ENCODE measurements at places on chromosomes 4 and X.

DNA sequence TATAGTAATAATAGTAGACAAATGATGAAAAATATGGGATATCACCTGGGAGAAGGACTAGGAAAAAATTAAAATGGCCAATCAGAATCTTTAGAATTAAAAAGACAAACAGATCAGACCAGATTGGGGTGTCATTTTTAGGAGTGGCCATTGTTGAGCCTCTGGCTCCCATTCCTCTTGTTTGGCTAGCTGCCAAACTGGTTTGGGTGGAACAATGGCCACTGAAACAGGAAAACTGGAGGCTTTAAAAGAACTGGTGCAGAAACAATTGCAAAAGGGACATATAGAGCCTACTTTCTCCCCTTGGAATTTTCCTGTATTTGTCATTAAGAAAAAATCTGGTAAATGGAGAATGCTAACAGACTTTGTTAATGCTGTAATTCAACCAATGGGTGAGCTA lies 294.8 kb upstream of the DKK2 start:
- no peak for DNase-seq

GRCh38 chr4:139085141-139085540 lies 69.6 kb downstream of the NOCT start:
- no peak for DNase-seq

GRCh38 chr4:140968371-140968770 lies 164.9 kb downstream of the RNF150 start:
- DNase-seq = no peak

DNA sequence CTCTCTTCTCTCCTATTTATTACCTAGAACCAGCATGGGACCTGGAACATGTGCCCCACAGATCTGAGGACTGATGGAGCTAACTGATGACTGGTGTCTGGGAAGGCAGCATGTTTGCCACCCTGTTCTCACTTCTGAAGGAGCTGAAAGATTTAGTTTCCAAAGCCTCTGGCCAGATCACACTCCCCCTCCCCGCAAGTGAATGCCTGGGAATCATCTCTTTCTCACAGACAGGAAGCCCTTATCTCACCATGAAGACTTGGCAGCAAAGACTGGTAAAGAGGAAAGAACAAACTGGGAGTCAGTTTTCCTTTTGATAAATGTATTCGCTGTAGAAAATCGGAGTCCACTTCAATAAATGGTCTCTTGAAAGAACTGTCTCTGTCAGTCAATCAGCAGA lies 21.0 kb upstream of the PCYT1B start:
- no peak for DNase-seq

GRCh38 chr4:8013976-8014726 lies 74.5 kb upstream of the AFAP1 start:
- no peak for DNase-seq

- no peak for DNase-seq
Observed at GRCh38 chr4:52780206-52780605, 29.0 kb upstream of the ERVMER34-1 start.

- DNase-seq = no peak
Observed at GRCh38 chr4:149884046-149884445, 68.4 kb upstream of the IQCM start.

DNA sequence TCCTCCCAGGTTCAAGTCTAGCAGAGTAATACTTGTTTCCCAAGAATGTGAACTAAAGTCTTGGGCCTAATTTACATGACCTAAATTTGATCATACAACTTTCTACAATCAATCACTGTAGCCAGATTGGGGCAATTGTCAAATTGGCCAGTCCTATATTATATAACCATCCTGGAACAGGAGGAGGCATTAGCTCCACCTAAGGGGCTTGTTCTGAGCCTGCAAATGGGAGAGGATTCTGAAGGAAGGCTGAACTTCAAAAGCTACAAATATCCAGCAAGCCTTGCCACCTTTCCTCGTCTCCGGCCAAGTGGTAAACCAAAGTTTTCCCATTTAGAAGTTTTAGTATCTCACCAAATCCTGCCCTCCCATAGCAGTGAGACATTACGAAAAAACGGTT lies 1289.6 kb upstream of the TENM3 start:
- peak; percentile 4 for DNase-seq

DNA sequence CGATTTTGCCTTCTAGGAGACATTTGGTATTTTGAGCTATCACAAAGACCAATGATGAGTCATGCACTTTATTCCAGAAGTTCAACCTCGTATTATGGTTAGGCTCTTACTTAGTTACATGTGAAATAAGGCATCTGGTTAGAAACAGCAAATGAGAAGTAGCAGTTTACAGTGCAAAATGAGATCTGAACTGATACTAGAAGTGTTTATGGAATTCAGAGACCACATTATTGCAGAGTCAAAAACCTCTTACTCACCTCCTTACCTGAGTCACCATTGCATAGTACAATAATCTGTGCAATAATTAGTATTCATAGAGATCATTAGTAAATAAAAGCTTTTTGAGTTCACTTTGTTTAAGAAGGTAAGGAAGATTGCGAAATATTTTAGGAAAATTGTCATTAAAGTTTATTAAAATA lies 38.7 kb downstream of the SEC24B start:
- DNase-seq = no peak

GRCh38 chr4:15414551-15415091 lies 13.2 kb upstream of the C1QTNF7 start:
- no peak for DNase-seq

DNA sequence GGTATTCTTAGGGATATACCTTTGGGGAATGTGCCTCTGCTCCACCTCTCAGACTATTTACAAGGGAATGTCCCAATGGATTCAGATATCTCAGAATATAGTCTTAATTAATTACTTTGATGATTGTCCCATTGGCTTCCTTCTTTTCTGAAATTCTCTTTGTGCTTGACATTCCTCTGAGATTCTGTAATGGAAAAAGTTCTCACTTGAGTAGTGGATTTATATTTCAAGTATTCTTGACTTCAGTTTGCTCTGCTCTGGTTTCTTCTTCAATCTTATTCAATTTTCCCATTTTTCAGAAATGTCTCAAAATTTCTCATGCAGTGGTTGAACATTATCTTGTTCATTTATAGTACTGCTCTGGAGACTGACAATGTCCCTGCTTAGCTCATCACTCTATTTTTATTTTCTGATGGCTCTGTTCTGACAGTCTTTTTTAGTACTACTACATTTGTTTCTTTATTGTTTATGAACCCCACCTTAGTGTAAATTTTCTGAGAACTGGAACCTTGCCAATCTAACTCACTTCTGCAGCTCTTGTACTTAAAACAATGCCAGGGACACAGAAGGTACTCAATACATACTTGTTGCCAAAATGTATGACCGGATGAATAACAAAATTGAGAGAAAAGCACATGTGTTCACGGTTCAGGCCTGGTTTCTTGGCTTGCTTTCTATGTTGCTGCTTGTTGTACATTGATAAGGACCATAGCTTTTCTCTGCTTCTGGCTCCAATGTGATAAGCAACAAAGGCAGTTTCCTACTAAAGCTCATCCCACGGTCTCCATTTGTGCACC lies 471.7 kb downstream of the GASK1B start:
- no peak for DNase-seq

DNA sequence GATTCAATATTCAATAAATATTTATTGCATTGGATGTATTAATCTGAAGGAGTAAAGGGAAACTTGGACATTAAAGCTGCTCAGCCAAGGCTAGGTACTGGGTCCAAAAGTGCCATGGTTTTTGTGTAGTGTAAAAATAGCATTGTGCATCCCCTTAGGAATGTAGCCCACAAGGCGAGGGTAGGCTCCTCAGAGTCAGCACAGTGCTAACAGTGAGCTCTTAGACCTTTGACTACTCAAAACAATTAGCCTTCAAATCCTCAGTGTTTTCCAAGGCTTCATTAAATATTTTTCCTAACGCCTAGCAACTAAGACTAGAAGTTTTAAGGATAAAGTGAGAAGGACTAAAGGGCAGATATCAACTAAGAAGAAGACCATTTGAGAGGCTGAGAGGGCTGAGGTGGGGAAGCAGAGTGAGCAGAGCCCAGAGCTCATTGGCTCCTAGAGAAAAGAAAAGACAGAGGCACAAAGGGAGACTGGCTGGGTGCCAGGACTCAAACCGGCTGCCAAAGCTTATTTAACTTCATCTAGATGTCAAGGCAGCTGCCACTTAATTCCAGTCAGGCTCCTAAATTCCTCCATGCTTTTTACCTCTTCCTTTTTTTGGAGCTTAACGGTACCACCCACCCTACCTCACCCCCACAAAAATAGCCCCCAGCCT lies 17.0 kb downstream of the PRKG2 start:
- no peak for DNase-seq

GRCh38 chr4:11769434-11769833 lies 340.7 kb upstream of the HS3ST1 start:
- DNase-seq = no peak

DNA sequence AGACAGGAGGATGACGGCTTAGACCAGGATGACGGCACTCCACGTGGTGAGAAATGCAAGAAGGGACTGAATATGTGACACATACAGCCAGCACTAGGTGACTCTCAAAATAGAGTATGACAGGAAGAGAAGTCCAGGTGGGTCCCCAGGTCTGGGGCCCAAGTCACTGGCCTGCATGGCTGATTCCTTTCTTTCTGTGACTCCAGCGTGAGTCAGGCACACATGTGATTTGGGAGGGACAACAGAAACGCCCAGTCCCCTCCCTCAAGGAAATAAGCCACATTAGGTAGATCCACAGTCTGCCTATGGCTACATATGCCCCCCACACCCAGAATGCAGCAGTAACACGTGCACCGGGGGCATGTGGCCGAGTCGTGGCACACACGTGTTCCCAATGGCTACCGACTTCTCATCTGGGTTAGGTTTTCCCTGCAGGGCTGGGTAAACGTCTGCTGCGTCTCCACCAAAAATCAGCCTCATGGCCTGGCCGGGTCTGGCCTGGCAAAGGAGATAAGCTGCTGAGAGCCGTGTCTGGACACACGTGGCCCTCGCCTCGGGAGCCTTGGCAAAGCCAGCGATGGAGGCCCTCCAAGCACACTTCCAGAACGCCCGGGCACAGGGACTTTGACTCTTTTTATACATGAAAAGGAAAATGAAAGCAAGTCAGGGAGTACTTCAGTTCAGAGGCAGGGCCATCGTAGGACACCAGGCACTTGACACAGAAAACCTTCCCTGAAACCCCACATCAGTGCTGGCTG lies 19.3 kb downstream of the SEL1L3 start:
- DNase-seq = no peak

DNA sequence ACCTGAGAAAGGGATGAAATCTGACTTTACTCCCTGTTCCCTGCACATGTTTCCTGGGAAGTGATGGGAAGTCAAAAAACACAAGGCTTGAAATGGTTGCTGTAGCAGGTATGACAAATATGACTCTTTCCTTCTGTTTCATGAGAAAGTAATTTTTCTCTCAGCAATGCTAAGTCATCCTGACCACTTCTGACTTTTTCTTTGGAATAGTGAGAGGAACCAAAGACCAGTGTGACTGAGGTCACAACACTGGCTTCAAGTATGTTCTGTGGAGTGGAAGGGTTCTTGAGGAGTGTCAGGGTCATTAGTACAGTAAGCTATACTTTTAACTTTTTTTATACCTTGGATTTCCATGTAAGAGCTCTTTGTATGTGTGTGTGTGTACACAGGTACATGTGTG lies 225.3 kb downstream of the PPP3CA start:
- no peak for DNase-seq

GRCh38 chrX:132615391-132616131 lies 126.7 kb upstream of the MBNL3 start:
- DNase-seq = peak; percentile 76

- DNase-seq = no peak
Observed at GRCh38 chrX:20500171-20500865, 233.6 kb upstream of the RPS6KA3 start.

DNA sequence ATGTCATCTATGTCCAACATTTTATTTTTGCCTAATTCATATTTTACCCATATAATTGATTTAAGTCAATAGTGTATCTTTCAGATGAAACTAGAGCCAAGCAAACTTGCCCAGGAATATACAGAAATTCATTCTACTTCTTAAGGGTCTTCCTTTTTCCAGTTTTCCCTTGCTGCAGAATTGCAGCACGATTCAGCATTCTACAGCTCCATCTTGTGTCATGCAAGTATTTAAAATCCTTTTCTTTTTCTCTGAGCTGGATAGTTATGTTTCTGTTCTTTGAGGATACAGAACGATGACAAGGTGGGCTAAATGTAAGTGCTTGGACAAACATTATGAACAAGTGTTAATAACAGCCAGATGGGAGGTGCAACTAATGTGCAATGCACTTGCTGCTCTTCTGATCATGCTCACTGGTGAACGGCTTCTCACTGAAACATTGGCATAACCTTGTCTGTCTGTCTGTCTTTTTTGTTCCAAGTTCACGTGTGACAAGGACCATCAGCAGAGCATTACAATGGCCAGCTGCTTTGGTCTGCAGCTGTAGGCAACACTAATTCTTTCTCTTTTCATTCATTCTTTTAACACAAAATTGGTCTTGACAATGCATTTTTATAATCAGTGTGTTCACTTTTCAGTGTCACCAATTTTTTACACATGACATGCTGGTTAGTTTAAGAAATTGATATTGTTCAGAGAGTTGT lies 1821.7 kb downstream of the ARAP2 start:
- no peak for DNase-seq

DNA sequence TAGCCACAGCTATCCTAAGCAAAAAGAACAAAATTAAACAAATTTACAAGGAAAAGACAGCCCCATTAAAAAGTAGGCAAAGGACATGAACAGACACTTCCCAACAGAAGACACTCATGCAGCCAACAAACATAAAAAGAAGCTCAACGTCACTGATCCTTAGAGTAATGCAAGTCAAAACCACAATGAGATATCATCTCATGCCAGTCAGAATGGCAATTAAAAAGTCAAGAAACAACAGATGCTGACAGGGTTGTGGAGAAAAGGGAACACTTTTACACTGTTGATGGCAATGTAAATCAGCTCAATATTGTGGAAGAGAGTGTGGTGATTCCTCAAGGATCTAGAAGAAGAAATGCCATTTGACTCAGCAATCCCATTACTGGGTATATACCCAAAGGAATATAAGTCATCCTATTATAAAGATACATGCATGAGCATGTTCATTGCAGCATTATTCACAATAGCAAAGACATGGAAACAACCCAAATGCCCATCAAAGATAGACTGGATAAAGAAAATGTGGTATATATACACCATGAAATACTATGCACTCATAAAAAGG lies 163.0 kb upstream of the TET2 start:
- DNase-seq = no peak

DNA sequence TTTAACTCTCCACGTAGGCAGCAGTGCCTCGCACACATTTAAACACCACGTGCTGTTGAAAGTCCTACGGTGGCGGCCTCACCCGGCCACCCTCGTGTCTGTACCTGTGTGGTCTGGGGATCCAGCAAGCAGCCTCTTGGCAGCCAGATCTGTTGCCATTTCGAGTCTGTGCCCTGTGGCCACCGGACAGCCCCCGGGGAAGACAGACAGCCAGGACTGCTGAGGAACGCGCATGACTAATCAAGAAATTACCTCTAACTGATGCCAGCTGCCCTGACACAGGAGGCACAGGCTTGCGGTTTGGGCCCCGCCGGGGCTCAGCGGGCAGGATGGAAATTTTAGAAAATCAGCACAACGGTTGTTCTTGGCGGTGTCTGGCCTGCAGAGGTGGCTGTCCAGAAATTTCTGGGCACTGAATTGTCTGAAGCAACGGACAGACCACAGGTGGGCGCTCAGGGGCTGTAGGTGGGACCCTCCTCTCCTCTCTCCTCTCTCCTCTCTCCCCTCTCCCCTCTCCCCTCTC lies 15.6 kb upstream of the ASMTL start:
- no peak for DNase-seq

GRCh38 chr4:138716559-138717335 lies 298.8 kb upstream of the NOCT start:
- peak; percentile 9 for DNase-seq

- DNase-seq = no peak
Observed at GRCh38 chrX:115649461-115650063, 88.6 kb downstream of the PLS3 start.

GRCh38 chr4:174808836-174809235 lies 20.2 kb downstream of the GLRA3 start:
- DNase-seq = no peak

All from nephron progenitor cell (in vitro differentiated cells).